ENCODE measurements at places on chromosomes 3 and 15.

DNA sequence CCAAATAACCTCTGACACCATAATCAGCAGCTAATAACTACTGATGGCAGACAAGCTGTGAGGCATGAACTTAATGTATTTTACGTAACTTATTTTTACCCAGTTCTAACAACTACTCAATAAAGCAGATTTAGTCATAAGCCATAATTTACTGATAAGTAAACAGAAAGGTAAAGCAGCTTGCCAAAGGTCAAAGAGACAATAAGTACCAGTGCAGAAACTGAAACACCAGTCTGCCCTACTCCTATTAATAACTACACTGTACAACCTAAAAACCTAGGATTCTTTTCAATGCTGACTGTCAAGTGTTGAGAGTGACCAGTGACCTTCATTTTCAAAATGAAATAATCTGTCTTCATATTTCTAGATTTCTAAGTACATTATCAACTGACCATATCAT is 152.2 kb downstream of the NR2E3 start:
- DNase-seq, result no peak

- no peak for DNase-seq
Measured at GRCh38 chr3:37536840-37537239, 324.8 kb upstream of the CTDSPL start.

DNA sequence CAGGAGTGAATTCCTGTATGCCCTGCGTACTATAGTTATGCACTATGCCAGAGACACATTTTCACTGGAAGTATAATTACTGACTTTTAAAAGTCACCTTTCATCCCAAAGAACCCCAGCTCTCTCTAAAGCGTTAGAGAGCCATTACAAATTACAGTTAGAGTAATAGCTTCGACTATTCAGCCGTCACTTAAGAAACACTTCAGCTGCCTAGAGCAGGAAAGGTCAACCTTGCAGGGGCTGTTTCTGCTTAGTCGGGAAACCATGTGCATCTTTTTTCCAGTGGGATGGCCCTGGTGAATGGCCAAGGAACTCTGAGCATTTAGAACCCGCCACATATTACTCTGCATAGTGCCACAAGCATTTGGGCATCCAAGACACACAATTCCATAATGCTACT is 235.9 kb downstream of the ARRDC4 start:
- DNase-seq, result no peak

DNA sequence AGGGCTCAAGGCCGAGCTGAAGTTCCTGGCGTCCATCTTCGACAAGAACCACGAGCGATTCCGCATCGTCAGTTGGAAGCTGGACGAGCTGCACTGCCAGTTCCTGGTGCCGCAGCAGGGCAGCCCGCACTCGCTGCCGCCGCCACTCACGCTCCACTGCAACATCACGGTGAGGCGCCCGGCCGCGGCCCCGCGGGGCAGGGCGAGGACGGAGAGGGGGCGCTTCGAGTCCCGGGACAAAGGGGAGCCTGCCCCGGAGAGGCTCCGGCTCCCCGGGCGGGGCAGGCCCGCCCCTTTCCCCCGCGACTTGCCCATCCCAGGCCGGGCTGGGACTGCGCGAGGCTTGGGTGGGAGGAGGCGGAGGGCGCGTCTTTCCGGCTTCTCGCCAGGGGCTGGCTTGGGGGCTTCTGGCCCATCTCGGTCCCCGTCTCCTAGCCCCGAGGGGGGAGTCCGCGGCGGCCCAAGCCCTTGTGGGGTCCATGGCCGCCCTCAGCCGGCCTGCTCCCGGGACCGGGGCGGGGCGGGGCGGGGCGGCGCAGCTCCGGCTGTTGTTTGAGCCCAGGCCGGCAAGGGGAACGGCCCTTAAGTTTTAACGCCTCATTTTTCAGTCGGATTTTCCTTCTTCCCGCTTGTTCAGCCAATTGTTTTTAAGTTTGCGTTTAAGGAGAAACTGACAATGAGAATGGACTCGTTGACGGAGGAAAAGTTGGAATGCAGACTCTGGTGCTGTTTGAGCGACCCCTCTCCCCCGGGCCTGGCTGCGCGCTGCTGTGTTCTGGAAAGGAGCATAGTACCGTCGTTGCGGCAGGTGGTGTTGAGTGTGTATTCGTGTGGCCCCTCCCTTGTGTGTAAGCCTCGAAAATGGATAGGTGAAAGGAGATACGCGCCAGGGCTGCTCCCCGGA is 683 bp downstream of the UBE2Q2 start:
- no peak for DNase-seq

DNA sequence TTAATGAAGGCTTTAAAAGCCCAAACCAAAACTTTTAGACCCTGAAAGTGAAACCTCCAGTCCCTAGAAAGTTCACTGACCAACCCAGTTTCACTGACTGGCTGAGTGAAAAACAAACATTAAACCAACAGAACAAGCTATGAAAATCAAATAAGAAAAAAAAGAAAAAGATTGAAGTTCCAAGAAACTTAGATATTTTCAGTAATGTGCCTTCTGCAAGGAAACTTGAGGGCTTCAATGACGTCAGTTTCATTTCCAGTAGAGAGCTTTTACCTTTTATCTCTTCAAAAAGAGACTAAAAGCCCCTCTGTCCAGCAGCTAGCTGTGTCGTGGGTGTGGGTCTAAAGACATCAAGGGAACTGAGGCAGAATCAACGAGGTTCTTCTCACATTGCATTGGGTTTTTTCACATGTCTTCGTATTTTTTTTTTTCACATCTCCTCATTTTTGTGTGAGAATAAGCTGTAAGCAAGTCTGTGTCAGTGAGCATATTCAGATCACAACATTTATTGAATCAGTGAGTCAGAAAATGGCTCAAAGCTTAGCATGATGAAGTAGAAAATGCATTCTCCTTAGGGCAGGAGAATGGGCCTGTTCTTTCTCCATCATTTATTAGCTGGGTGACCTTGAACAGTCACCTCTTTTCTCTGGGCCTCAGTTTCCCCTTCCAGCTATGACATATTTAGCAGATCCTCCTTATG is 54.8 kb upstream of the BCL6 start:
- no peak for DNase-seq

GRCh38 chr3:111035902-111036301 is 35.7 kb upstream of the NECTIN3 start:
- DNase-seq, result no peak

- DNase-seq, result no peak
Measured at GRCh38 chr3:67048067-67048714, 50.1 kb downstream of the KBTBD8 start.

DNA sequence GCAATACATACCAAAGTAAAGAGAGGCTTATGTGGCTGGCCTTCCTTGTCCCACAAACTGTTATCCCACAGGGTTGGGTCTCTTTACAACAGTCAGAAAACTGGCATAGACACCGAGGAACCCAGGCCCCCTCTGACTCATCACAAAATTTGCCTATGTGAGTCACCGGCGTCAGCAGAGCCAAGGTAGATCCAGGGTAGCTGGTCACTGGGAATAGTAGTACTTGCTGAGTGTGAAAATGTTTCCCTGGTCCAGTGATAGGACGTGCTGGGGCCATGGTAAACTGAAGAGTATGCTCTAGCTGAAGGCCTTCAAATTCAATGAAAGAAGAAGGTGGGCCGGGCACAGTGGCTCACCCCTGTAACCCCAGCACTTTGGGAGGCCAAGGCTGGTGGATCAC is 27.1 kb upstream of the SKIL start:
- no peak for DNase-seq

- DNase-seq, result no peak
Measured at GRCh38 chr3:10317961-10318350, 3.0 kb downstream of the SEC13 start.

DNA sequence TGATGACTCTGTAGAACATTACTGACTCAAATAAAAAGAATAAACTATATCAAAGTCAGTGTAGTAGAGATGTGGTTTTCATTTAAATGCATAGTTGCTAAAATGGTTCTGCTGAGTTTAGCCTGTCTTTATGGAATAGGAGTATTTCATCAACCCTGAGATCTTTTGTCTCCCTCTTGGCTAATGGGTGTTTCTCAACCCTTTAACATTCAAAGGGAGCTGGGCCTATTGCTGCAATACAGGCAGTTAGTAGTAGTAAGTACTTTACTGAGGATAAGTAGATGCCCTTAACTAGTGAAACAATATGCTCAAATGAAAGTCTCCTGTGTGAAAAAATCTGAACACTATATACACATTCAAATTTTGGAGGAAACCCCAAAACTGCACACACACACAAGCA is 184.7 kb upstream of the TTC14 start:
- DNase-seq, result no peak

- no peak for DNase-seq
Measured at GRCh38 chr3:113238503-113238902, 27.1 kb downstream of the BOC start.

DNA sequence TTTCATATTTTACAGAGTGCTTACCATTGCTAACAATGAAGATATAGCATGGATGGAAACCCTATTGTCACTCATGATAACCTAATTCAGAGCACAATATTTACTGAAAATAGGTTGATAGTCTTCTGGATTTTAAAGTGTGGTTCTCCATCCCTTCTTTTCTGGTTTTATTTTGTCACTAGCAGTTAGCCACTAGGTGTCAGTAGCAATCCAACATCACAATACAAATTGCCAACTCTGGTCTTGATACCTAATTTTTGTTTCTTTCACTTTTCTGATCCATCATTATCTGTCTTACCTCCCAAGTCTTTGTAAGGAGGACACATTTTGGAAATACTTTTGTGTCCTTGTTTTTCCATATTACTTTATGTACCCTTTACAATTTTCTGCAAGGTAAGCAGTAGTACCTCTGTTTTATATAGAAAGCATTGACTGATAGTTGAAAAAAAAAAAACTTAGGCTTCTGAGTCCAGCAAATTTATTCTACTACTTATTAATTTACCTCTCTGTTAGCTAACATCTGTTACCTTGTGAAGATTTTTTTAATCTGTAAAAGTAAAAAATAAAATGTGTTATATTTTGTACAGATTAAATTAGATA is 28.3 kb upstream of the CRYBG3 start:
- DNase-seq, result no peak

DNA sequence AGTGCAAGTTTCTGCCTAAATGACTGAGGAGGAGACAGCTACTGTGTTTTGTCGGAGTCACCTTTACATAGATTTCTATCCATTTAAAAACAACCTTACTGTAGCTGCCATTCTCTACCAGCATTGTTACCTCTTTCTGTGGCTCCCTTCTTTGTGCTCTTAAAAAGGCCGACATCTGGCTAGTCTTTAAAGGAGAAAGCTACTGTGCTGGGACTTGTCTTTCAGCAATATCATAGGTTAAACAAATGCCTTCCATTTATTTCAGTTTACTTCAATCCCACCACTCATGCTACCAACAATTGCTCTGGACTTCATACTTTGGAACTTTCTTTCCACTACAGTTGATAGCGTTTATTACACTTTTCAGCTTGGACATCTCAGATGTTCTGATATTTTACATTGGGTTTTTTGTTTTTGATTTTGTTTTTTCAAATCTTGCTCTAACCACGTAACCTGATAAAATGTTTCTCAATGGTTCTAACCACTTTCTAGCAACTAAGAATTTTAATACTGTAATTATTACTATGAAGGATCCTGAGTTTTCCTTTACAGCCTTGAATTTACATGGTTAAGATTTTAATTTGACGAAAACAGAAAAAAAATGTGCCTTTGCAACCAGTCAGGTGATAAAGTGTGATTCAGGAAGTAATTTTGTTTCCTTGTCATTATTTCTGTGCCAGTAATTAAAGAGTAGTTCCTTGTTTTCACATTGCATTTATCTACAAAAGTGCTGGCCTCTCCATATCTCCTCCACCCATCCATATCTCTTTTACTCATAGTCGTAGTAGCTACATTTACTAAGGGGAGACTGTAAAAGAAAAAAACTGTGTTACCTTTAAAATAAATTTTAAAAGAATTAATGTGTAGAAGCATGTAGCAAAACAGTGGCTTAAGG is 1.3 kb upstream of the CBLB start:
- DNase-seq, result no peak

- no peak for DNase-seq
Measured at GRCh38 chr15:46646490-46646889, 1011.7 kb downstream of the SQOR start.

- no peak for DNase-seq
Measured at GRCh38 chr15:67174864-67175573, 79.4 kb downstream of the AAGAB start.

DNA sequence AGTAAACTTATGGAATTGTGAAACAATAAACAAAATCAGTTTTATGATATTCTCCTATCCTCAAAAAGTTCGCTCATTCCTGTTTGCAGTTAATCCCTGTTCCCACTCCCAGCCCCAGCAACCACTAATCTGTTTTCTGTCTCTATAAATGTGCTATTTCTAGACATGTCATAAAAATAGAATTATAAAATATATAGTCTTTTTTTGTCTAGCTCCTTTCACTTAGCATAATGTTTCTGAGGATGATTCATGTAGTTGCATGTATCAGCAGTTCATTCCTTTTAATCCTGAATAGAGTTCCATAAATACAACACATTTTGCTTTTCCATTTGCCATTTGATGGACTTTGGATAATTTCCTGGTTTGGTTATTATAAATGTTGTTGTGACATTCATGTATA is 140.0 kb downstream of the KCNAB1 start:
- no peak for DNase-seq

DNA sequence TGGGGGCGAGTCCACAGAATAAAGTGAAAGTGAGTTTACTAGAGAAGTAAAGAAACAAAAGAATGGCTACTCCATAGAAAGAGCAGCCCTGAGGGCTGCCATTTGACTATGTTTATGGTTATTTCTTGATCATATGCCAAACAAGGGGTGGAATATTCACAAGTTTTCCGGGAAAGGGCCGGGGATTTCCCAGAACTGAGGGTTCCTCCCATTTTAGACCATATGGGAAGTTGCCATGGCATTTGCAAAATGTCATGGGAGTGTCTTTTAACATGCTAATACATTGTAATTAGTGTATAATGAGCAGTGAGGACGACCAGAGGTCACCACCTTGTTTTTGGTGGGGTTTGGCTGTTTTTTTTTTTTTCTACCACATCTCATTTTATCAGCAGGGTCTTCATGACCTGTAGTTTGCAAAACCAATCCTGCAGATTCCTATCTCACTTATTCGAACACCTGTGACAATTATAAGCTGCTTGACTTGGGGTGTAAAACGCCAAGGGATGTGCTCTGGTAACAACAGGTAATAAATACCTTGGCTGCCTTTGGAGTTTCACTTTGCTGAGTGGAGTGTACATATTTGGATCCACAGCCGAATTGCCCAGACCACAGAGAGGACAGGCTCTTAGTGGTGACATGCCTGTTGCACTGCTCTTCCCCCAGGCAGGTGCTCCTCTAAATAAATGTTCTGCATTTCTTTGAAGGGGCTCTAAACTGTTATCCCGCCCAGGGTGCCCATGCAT is 43.6 kb downstream of the C2CD4B start:
- no peak for DNase-seq

GRCh38 chr3:63559884-63560283 is 92.6 kb upstream of the SNTN start:
- DNase-seq, result no peak

DNA sequence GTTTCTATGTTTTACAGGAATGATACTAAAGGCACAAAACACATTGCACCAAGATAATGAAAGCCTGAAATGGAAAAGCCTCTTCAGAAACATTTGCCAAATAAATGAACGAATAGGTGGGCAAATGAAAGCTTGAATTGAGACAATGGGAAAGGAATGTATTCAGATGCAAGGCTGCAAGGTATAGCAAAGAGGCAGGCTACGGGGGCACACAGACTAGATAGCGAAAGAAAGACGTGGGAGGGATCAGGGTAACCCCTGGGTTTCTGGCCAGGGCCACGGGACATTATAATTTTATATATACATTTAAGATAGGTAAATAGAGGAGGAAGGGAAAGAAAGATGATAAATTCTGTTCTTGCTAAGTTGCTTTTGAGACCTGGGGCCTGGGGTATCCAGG is 95.9 kb upstream of the NLGN1 start:
- DNase-seq, result no peak
